ENCODE measurements at places on chromosomes 1 and 21. TPM values are rescaled to one million over a fixed set of nuclear protein-coding genes. Genes with fewer than 3 reads are reported as not detected.

ADAMTS5 gene
- not detected for total RNA-seq

ADAM30 gene
- total RNA-seq = not detected

GRCh38 chr1:27650539-27651175 lies 15.7 kb upstream of the FGR start:
- no peaks in the 10 kb centered on the region for H3K36me3 ChIP-seq
- H3K4me1 ChIP-seq = peaks cover 18% of the 10 kb centered on the region
- H3K27me3 ChIP-seq = no peaks in the 10 kb centered on the region
- peak overlapping the region; percentile 23 for H3K4me3 ChIP-seq
- ATAC-seq = peak; percentile 80
- peak overlapping the region; percentile 43 for H3K27ac ChIP-seq

DNA sequence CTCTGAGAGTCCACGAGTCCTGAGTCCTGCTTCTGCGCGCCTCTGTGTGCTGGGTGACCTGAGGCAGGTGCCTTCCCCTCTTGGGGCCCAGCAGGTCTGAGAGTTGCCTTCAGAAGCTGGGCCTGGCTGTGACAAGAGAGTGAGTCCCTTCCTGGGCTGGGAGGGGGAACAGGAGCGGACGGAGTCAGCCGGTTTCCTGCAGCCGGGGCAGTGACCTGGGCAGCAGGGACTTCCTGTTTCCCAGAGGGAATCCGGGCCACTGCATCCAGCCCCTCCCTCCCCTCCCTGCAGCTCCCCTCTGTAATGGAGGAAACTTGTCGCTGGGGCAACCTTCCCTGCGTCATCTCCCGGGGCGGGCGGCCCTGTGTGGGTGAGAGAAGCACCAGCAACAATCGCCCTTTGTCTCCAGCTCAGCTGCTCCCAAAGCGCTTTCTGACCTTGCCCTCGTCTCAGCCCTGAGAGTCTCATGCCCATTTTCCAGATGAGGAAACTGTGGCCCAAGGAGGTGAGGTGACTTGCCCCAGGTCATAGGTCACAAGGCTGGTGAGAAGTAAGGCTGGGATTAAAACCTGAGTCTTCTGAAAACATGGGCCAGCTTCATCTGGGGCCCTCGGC lies 61.1 kb downstream of the SDC3 start:
- no peaks in the 10 kb centered on the region for H3K4me1 ChIP-seq
- peaks cover 48% of the 10 kb centered on the region for H3K27me3 ChIP-seq

- no peak for ATAC-seq
- no peak overlapping the region for H3K4me3 ChIP-seq
- no peak overlapping the region for H3K27ac ChIP-seq
- peaks cover 5% of the 10 kb centered on the region for H3K27me3 ChIP-seq
Observed at GRCh38 chr1:54016343-54017282, 1.4 kb downstream of the LDLRAD1 start.

DNA sequence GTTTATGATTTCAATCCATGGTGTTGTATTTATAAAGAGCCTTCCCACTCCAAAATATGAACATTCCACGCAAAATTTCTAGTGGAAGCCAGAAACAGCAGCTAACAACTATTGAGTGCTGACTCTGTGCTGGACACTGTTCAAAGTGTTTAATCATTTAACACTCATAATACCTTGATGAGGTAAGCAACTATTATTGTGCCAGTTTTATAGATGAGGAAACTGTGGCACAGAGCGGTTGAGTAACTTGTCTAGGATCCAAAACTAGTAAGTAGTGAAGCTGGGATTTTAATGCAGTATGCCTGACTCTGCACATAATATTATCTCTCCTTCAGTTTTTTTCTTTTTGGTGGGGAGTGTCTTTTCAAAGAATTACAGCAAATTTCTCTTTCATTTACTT lies 228.3 kb downstream of the SLC35F3 start:
- ATAC-seq = no peak
- no peaks in the 10 kb centered on the region for H3K36me3 ChIP-seq
- H3K27ac ChIP-seq = no peak overlapping the region
- H3K27me3 ChIP-seq = peaks cover 17% of the 10 kb centered on the region
- H3K4me1 ChIP-seq = no peaks in the 10 kb centered on the region

LAPTM5 gene
- total RNA-seq = 333 TPM

GRCh38 chr1:6783936-6784559 lies 1.2 kb upstream of the CAMTA1 start:
- H3K36me3 ChIP-seq = peaks cover 12% of the 10 kb centered on the region
- H3K4me3 ChIP-seq = peak overlapping the region; percentile 77
- H3K27ac ChIP-seq = peak overlapping the region; percentile 78

DNA sequence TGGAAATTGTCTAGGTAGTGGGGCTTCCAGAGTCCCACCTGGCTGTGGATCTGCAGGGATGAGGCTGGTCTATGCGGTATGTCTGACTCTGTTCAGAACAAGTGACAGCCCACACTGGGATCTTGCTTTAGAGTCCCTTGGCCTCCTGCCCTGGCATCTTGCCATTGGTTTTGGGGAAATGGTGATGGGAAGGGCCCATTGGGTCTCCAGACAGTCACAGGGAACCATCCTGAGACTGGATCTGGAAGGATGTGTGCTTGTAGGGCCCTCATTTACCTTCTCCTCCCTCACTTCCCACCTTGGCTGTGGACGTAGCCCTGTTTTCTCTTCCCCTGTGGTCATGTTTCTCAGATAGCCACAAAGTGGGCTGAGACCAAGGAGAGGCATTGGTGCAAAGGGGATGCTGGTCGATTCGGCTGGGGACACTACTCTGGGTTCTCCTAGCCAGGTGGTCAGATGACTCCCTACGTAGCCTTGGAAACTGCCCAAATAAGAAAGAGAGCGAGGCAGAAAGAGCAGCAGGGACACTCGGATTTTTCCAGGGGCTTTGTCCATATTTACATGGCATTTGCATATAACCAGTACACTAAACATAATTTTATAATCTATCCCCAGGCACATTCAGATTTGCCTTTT lies 15.1 kb downstream of the SOX13 start:
- ATAC-seq = no peak
- no peaks in the 10 kb centered on the region for H3K36me3 ChIP-seq
- no peaks in the 10 kb centered on the region for H3K4me1 ChIP-seq
- no peak overlapping the region for H3K4me3 ChIP-seq
- H3K27ac ChIP-seq = no peak overlapping the region
- no peaks in the 10 kb centered on the region for H3K27me3 ChIP-seq
